Hematopoietic multipotent progenitor cell treated with erythropoietin and hydrocortisone succinate and interleukin-3 and kit ligand, for 17 days (in vitro differentiated cells): ENCODE measurements at places on chromosomes 16 and 17.

DNA sequence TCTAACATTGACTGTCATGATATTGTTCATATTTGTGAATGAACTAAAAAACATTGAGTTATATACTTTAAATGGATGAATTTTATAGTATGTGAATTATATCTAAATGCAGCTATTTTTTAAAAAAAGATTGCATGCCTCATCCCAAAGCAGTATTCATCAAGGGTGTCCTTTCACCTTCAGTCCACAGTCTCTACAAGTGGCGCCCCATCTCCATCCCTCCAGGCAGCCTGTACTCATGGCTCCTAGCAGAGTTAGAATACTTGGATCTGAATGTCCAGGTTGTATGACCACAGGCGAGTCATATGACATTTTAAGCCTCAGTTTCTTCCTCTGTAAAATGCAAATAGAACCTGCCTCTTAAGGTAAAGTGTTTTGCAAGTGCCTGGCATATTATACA is 69.8 kb downstream of the TMEM100 start:
- no peak for DNase-seq

- DNase-seq, result no peak
Observed at GRCh38 chr17:60602871-60603270, 2.9 kb downstream of the PPM1D start.

- no peak for DNase-seq
Observed at GRCh38 chr16:81409016-81409556, 35.5 kb upstream of the CMIP start.

GRCh38 chr17:21215935-21216334 is 2.0 kb upstream of the TMEM11 start:
- peak; percentile 25 for DNase-seq

DNA sequence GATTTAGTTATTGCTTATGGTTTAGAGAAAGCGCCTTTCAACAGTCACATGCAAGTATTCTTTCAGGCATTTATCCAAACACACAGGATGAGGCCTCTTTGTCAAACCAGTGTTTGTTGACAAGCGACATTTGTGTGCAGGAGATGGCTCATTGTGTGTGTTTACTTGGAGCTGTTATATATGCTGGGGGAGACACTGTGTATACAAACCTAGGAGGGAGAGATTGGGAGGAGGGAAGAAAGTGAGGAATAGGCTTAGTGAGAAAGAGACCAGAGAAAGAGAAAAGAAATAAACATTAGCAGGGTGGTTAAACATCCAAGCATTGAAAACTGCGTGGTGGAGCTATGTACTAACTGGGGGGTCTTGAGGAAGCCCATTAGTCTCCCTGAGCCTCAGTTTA is 437.6 kb downstream of the MAF start:
- DNase-seq, result no peak

DNA sequence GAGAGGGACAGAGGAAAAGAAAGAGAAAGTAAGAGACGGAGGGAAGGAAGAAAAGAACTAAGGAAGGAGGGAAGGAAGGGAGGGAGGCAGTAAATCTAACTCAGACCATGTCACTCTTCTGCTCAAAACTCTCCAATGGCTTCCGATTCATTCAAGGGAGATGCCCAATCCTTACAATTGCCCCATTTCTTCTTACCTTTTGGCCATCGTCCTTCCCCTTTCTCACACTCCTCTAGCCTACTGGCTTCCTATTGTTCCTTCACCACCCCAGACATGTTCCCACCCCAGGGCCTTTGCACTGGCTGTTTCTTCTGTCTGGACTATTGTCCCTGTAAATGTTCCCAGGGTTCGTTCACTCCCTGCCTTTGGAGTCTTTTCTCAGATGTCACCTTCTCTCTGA is 72.3 kb downstream of the TOX3 start:
- no peak for DNase-seq

- peak; percentile 20 for DNase-seq
Observed at GRCh38 chr17:81561494-81561885, 9.3 kb upstream of the FAAP100 start.
